ENCODE measurements at places on chromosomes 3 and 15.

GRCh38 chr15:51093839-51094605 lies 684 bp downstream of the TNFAIP8L3 start:
- DNase-seq = no peak

- no peak for DNase-seq
These were observed 132.3 kb upstream of the ADPGK start for GRCh38 chr15:72915843-72916242.

DNA sequence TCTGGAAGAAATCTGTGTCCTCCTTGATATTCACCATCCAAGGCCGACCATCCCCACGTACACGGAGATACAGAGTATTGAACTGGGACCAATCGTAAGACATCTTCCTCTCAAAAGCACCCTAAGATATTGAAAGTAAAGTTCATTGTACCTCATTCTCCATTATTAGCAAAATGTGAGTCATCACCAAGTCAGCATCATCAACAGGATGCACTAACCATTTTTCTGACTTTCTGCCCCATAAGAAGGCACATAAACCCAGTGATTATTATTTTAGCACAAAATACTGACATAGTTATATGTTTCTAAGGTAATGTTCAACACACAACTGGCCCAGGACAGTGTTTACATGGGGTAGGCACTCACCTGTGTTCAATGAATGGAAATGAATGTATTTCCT lies 7.4 kb downstream of the NDUFAF1 start:
- no peak for DNase-seq

DNA sequence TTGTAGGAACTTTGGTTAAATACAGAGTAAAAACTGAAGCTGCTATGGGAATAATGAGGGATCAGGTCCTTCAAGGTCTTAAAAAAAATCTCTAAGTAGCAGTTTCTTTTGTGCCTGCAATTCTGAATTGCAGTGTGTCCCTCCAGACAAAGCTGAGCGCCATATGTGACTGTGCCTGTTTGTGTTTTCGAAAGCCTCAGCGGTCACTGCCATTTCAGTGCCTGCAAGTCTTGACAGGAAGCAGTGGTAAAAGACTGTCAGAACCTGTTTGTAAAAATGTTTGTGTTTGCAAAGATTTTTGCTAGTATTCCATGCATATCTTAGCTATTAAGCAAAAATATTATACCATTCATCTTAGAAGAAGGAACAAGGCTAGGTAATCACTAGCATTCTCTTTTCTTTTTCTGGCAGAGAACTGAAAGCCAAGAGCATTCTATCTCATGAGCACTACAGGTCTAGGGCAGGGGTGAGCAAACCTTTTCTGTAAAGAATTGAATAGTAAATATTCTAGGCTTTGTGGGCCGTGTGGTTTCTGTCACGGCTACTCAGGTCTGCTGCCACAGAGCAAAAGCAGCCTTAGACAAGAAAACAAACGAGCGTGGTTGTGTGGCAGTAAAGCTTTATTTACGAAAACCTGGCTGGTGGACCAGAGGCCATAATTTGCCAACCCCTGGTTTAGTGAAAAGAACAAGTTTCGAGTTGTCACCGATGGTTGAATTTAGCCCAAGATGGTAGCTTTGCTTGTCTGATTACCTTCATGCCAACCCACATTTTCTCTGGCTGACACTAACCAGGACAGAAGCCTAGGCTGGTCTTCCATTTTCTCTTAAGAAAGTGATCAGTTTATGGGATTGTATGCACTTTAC lies 134.4 kb downstream of the CACNA1D start:
- no peak for DNase-seq

GRCh38 chr3:152236716-152237115 lies 32.0 kb upstream of the MBNL1 start:
- DNase-seq = no peak

Measured in NCI-H2227 treated with DMSO at 0.1 percent for 48 hours (cell line).